Aorta (tissue), 5 donors: ENCODE measurements at places on chromosomes 2 and 18.

- DNase-seq = peak; percentile 97
Measured at GRCh38 chr18:79395761-79396404, at the start of gene NFATC1. Gene NFATC1, plus strand, starts transcription at chr18:79395930. Its CDS starts 295 bp downstream, at chr18:79396225.

GRCh38 chr2:48175254-48175653 is 269.0 kb upstream of the FBXO11 start:
- no peak for DNase-seq

DNA sequence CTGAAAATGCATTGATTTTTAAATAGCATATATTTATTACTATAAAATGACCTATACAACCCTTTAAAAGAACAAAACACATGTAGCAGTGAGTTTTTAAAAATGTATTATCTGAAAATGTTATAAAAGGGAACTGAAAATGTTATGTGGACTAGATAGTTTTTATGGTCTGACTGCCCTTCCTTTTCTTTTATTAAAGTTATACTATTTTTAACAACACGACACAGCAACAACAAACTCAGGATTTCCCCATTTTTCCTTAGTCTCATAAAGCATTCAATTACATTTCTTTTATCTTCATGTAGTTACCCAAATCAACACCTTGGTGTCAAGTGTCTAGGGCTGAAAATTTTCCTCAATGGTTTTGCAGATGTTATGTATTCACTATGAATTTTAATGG is 132.8 kb upstream of the TMEFF2 start:
- DNase-seq = no peak

DNA sequence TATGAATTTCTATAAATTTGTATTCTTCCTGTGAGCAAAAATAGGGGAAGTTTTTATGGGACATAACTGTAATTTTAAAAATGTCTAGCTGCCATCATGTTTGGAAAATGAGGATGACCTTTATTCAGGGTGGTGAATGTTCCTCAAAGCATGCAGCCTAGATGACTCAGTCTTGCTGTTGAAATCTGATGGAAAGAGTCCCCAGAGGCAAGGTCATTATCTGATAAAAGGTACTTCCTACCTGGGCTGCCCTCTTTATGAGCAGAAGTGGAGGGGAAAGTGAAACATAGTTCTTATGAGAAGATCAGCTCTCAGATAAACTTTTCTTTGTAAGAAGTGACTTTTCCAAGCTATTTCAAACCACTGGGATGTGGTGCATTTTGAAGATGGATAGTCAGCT is 1144.7 kb upstream of the PIK3C3 start:
- DNase-seq = no peak

GRCh38 chr2:191247381-191248057 is 2.3 kb downstream of the MYO1B start:
- DNase-seq = no peak

DNA sequence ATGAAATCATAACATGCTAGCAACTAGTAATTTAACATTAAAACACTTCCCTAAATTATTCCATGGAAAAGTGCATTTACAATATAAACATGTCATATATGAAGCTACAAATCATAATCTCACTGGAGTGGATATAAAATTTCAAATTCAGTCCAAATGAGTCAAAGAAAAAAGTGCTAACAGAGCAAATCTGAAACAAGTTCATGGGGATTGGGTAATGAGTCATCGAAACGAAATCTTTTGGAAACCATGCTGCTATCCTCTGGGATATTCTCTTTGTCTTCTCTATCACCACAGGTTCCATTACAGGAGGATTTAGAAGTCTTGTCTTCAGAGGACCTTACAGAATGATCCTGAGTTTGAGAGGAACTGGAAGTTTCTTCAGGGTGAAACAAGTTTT is 34.1 kb downstream of the STK17B start:
- no peak for DNase-seq

GRCh38 chr18:77208964-77209363 is 40.7 kb upstream of the GALR1 start:
- no peak for DNase-seq

GRCh38 chr2:157441072-157441454 is 2.8 kb downstream of the CYTIP start:
- DNase-seq = no peak

DNA sequence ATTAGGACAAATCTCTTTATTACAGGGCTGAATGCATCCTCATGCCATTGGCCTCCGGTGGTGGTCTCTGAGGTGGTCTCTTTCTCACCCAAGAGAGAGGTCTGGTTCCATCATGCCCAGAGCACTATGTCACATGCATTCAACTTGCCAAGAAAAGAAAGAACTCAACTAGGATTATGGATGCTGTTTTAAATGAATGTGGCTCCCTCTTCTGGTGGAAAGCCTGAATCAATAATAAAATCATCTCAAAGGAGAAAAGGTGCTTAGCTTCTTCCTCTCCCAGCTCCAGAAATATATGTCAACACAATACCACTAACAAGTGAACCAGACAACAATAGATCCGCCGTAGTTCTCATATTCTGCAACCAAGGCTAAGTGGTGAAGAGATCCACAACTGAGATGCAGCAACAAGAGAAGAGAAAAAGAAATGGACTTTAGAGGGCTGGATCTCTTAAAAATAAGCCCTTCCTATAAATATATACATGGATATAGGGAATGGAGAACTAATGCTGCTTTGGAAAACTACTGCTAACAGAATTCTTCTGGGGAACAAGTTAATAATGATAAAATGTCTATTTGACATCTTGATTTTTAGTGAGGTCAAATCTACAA is 396.8 kb downstream of the NCKAP5 start:
- DNase-seq = no peak

GRCh38 chr2:35827086-35827485 is 528.5 kb upstream of the CRIM1 start:
- no peak for DNase-seq

- no peak for DNase-seq
Measured at GRCh38 chr2:173797586-173798263, 167.4 kb downstream of the SP3 start.

GRCh38 chr2:64620661-64621060 is 33.1 kb downstream of the SERTAD2 start:
- no peak for DNase-seq

DNA sequence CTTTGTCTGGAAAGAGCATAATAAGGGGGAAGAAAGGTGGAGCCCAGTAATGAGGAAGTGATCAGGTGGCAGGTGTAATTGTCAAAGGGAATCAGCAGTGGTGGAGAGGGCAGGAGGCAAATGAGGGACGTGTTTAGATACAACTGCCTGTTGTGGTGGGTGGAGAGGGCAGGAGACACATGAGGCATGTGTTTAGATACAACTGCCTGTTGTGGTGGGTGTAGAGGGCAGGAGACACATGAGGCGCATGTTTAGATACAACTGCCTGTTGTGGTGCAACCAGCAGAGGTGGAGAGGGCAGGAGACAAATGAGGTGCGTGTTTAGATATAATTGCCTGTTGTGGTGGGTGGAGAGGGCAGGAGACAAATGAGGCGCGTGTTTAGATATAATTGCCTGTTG is 173.1 kb downstream of the ANKRD30B start:
- DNase-seq = no peak

GRCh38 chr18:55415258-55415871 is 172.6 kb downstream of the TCF4 start:
- DNase-seq = peak; percentile 90

GRCh38 chr2:130263606-130264005 is 65.4 kb upstream of the TUBA3E start:
- DNase-seq = no peak

- DNase-seq = peak; percentile 25
Measured at GRCh38 chr2:8552293-8552801, 129.5 kb upstream of the ID2 start.

- no peak for DNase-seq
Measured at GRCh38 chr2:174634130-174635014, 36.8 kb upstream of the WIPF1 start.

DNA sequence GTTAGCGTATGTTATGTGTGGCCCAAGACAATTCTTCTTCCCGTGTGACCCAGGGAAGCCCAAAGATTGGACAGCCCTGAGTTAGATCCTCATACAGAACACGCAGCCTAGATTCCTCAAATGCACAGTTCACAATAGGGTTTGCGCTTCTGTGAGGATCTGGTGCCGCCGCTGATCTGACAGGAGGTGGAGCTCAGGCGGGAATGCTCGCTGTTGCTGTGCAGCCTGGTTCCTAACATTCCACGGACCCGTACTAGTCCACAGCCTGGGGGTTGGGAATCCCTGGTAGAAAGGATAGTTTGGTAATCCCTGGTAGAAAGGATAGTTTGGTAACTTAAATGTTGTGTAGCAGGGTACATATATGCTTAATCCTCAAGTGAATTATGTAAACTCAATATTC is 27.0 kb downstream of the MAPRE3 start:
- DNase-seq = no peak

DNA sequence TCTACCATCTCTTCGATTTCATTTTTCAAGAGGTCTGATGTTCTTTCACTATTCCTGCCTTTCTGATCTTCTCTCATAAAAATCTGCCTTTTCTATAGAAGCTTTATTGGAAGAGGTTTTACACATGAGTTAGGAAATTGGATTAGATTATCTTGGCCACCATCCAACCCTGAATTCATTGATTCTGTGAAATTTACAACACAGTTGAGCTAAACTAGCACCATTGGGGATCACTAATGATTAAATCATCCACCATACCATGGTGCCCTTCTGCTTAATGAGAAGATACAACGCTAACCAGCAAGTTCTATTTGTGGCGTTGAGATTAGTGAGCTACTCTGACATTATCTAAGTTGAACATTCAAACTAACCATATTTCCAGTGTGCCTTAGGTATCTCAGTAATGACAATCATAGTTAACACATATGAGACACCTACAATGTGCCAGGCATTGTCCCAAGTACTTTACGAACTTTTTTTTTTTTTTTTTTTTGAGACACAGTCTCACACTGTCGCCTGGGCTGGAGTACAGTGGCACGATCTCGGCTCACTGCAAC is 17.3 kb upstream of the LBH start:
- no peak for DNase-seq

DNA sequence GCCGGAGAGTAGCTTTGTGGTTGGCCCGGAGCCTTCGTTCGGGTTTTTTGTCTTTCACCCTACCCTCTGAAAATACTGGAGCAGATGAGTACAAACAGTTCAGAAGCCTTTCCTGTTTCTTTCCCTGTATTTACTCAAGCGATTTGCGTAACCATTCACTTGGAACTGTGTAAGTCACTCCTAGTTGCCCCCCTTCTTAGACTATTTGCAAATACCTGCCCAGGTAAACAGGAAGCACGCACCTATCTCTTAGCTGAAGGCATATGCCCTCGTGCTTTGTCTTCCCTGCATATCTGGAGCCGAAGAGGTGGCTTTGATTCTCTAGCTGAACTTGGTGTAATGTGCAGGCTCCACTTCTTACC is 1.4 kb downstream of the KCNS3 start:
- DNase-seq = no peak

DNA sequence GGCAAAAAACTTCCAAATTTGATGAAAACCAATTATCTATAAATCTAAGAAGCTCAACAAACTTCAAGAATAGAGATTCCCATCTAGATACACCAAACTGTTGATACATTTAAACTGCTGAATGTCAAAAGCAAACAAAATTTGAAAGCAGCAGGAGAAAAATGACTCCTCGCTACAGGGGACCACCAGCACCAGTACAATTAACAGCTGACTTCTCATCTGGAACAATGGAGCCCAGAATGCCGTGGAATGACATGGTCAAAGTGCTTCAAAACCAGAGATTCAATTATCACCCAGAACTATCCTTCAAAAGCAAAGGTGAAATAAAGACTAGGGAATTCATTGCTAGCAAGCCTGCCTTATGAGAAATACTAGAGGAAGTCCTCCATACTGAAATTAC is 11.6 kb downstream of the SRSF7 start:
- DNase-seq = no peak

- DNase-seq = no peak
Measured at GRCh38 chr2:25582077-25582830, 91.1 kb downstream of the DTNB start.

DNA sequence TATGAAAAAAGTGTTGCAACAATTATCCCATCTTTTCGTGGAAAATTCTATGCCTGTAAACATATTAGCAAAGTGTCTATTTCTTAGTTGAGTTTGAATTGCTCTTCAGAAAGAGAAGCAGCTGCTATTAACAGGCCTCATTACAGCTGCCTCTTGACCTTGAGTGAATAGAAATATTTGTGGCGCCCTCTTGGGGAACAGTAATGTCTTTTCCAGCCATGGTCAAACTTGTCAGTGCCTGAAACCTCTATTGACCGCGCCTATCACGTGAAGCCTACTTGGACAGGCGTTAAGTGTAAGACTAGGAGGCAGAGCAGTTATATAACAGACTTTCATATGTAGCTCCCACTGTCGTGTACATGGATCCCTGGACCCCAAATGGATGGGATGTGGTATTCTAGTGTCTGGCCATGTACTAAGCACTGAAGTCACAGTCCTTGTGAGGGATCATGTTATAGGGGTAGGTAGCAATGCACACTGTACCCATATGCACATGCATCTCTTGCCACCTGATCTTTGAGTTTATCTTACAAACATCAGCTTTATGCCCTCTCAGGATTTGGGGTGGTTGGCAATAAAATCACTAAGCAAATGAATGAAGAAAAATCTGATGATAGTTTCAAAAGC is 245.0 kb downstream of the PTGR3 start:
- no peak for DNase-seq

DNA sequence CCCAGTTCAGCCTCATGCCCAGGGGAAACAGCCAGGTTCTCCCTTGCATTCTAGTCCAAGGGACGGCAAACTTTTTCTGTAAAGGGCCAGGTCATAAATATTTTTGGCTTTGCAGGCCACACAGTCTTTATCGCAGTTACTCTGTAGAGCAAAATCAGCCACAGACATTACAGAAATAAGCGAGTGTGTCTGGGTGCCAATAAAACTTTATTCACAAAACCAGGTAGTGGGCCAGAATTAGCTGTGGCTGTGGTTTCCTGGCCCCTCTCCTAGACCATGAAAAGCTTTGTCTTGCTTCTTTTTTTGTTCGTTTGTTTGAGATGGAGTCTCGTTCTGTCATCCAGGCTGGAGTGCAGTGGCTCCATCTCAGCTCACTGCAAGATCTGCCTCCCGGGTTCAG is 80.1 kb downstream of the EIPR1 start:
- no peak for DNase-seq

- no peak for DNase-seq
Measured at GRCh38 chr18:45161850-45162249, 453.4 kb upstream of the SLC14A2 start.

DNA sequence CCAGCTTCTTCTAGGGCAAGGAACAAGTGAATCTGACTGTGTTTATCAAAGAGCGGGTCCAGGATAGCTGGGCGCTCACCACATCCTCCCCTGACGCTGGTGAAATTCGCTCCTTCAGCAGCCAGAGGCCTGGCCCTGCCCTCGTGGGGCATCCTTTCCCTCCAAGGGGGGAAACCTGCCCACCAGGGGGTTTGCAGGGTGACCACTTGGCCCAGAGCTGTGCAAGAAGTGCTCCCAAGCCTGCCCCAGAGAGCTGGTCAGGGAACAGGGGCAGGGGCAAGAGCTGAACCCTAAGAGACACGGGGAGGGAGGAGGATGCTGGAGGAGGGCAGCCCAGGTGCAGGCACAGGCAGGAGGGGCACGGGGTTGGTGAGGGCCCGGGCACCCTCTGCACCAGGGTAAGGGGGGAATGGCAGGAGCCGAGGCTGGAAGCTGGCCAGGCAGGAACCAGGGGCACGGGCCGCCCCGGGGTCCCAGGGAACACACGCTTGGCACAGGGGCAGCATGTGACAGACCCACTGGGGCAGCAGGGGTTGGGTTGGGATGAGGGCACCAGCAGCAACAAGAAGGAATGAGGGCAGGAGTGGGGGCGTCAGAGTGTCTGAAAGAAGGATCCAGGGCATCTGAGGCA is 2.8 kb upstream of the GPR55 start:
- peak; percentile 65 for DNase-seq
